ENCODE measurements at places on chromosomes 16 and 17.

DNA sequence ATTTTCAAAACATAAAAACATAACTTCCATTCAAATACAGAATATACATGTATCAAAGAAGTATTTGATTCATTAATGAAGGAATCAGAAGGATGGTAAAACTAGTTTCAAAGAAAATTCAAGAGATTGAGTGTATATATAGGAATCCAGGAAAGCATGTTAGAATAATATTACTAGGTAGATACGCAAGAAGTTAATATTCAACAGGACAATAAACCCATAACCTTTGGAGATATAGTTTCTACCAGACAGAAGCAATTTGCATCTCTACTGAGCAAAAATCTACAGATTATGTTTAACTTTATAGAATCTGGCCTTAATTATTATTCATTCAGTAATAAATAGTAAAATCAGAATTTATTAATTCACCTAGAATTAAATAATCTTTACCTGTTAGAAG lies 166.8 kb downstream of the CNTNAP4 start:
- DNase-seq, result no peak

DNA sequence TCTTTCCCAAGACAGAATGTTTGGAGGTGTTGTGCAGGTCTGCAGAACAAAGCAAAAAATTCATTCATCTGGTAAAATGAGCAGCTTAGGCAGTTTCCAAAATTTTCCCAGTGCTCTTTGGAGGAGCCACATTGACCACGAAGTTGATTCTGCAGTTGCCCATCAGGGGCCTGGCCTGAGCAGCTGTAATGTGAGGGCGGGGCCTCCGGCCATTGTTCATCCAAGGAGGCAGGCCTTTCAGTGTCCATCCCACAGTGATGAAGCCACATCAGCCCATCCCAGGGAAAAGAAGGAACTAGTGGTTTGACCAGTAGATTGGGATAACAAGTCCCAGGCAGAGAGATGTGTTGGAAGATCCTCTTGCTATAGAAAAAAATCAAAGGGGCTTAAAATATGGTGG lies 10.1 kb downstream of the UBFD1 start:
- no peak for DNase-seq

- DNase-seq, result no peak
Measured at GRCh38 chr16:80459331-80459777, 81.4 kb upstream of the DYNLRB2 start.

GRCh38 chr16:4263504-4264436 lies 9.1 kb downstream of the TFAP4 start:
- DNase-seq, result no peak

- no peak for DNase-seq
Measured at GRCh38 chr16:50708373-50709060, 15.1 kb downstream of the NOD2 start.

DNA sequence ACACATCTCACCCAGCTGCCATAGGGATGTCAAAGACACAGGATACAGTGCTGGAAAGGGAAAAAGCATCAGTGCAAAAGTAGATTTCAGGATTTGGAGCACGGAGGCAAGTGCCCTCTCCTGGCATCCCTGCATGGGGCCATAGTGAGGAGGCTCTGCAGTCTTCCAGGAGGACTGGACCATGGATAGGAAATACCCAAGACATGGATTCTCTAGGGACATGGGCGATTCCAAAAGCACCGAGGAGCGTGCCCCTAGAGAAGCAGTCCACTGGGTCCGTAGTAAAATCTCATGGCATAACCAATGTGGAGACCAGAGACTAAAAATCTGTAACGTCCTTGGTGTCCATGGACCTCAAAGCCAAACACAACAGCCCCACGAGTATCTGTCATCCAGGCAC lies 818.2 kb downstream of the KCNJ18 start:
- DNase-seq, result no peak
